ENCODE measurements at places on chromosomes 3 and 15.

- no peak for DNase-seq
- H3K27ac ChIP-seq = no peak overlapping the region
- no peaks in the 10 kb centered on the region for H3K4me1 ChIP-seq
- H3K27me3 ChIP-seq = no peaks in the 10 kb centered on the region
- no peaks in the 10 kb centered on the region for H3K36me3 ChIP-seq
- H3K4me3 ChIP-seq = no peak overlapping the region
These were observed 33.6 kb downstream of the CD200R1L start for GRCh38 chr3:112813016-112813415.

DNA sequence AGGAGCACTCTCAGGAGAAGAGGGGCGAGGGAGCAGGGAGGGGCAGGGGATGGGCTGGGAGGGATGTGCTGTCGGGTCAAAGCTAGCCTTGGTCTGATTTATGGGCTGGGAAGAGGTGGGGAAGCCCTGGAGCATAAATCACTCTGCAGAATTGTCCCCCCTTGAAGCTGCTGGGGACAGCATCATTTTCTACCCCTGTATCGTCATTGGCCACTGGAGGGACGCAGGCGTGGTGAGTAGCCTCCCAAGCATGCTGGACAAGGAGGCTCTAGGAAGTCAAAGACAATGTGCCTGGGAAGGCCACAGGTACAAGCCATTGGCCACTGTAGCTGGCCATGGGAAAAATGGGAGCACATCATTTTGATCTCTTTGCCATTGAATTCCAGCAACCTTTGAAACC is 175.5 kb upstream of the CTDSPL start:
- H3K27ac ChIP-seq = no peak overlapping the region
- no peaks in the 10 kb centered on the region for H3K4me1 ChIP-seq
- DNase-seq = no peak
- peaks cover 22% of the 10 kb centered on the region for H3K27me3 ChIP-seq
- no peak overlapping the region for H3K4me3 ChIP-seq
- H3K36me3 ChIP-seq = no peaks in the 10 kb centered on the region

- no peaks in the 10 kb centered on the region for H3K4me1 ChIP-seq
- no peak for DNase-seq
- H3K36me3 ChIP-seq = no peaks in the 10 kb centered on the region
These were observed 505.2 kb downstream of the SHQ1 start for GRCh38 chr3:72343078-72343477.

DNA sequence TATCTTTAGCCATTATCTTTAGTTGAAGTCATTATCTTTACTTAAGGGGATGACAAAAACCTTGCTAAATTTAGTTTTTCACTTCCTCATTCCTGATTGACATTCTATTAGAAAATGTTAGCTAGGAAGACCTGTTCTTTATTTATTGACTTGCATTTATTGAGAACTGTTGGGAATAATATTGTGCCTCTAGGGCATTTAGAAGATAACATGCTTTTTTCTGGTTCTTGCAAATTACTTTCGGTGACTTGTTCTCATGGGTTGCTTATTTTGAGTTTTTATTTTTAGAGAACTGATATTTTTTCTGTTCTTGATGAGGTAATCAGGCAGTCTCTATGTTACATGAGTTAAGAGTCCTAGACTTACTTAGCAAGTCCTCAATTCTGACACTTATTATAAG is 48.3 kb upstream of the CTDSPL start:
- H3K36me3 ChIP-seq = no peaks in the 10 kb centered on the region
- no peaks in the 10 kb centered on the region for H3K4me1 ChIP-seq
- no peak overlapping the region for H3K27ac ChIP-seq
- H3K4me3 ChIP-seq = no peak overlapping the region

DNA sequence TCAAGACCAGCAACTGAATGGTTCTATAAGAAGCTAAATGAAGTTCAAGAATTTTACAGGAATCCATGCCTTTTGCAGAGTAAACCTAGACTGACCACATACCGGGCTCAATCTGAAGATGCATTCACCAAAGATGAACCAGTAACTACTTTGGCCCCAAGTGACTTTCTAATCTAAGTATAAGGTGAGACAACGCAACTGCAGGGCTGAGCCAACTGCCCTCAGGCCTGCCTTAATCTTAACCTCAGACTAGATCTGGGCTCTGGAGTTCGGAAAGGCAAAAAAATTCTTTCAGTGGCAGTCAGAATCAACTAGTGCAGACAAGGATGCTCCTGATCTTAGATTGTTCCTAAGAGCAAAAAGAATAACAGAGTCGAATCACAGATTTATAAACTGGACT is 48.3 kb downstream of the EXD1 start:
- H3K36me3 ChIP-seq = no peaks in the 10 kb centered on the region
- H3K4me1 ChIP-seq = no peaks in the 10 kb centered on the region
- no peak overlapping the region for H3K27ac ChIP-seq
- DNase-seq = no peak

DNA sequence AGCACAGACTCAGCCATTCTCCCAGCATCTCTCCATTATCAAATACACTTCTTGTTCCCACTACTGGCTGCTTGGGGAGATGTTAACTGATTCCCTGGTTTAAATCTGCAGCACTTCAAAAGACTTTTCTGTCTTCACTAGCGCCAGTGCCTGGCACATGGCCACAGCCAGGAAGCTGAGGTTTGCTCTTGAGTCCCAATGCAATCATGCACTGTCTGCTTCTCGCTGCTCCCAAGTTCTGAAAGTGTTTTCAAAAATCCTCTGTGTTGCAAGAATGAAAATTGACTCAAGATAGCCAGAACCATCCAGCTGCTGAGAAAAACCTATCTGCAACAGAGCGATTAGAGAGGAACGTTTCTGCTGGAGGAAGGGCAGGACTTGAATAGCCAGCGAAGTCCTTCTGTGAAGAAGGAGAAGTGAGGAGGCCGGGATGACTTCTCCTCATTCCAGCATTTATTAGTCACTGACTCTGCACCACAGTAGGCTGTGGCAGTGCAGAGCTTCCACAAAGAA is 358.4 kb upstream of the NR2F2 start:
- peaks cover 20% of the 10 kb centered on the region for H3K4me1 ChIP-seq
- no peaks in the 10 kb centered on the region for H3K36me3 ChIP-seq
- H3K27ac ChIP-seq = 0 out of 2 replicates have a peak overlapping the region, but pooled peaks have one; percentile 16
- no peak overlapping the region for H3K4me3 ChIP-seq
- DNase-seq = peak; percentile 62

DNA sequence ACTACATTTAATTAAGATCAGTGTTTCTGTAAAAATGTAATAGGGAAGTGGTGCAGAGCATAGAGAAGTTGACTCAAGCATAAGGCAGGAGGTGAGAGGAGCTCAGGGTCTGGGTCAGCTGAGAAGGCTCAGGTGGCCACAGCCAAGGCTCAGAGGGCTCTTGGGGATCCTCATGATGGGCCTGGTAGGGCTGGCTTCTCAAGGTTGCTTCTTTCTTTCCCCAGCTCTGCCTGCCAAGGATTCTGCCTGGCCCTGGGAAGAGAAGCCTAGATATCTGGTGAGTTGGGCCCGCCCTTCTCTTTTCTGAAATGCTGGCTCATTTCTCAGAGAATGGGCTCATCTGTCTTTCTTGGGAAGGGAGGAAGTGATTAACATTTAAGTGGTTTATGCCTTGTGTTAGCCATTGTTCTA is 6.5 kb downstream of the ZNF589 start:
- peaks cover 15% of the 10 kb centered on the region for H3K4me1 ChIP-seq

GRCh38 chr3:193906849-193907410 is 229.0 kb upstream of the HES1 start:
- peaks cover 7% of the 10 kb centered on the region for H3K27me3 ChIP-seq
- DNase-seq = no peak
- no peak overlapping the region for H3K27ac ChIP-seq
- no peaks in the 10 kb centered on the region for H3K4me1 ChIP-seq
- H3K36me3 ChIP-seq = no peaks in the 10 kb centered on the region

DNA sequence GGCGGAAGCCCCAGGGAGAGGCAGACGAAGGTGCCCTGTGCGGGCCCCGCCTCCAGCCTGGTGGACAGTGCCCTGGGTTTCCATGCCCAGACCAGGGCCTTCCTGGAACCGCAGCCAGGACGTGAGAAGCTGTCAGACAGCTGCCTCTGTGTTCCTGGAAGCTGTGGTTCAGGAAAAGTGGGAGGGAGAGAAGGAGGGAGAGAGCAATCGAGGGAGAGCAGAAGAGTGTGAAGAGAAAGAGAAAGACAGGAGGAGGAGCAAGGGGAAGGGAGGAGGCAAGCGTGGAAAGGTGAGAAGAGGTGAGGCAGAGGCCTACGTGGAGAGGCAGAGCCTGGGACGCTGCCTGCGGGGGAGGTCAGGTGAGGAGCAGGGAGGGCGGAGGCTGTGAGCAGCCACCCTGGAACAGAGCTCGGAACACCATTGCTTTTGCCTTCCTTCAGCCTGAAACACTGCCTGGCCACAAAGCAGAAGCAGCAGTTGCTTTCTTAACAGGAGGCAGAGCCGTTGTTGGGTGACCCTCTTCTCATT is 18.6 kb downstream of the ZDHHC19 start:
- H3K27me3 ChIP-seq = no peaks in the 10 kb centered on the region
- H3K27ac ChIP-seq = peak overlapping the region; percentile 2
- H3K4me3 ChIP-seq = no peak overlapping the region
- no peak for DNase-seq

- H3K36me3 ChIP-seq = no peaks in the 10 kb centered on the region
- H3K27me3 ChIP-seq = no peaks in the 10 kb centered on the region
- no peak overlapping the region for H3K27ac ChIP-seq
- no peak overlapping the region for H3K4me3 ChIP-seq
- no peaks in the 10 kb centered on the region for H3K4me1 ChIP-seq
These were observed 104.7 kb downstream of the SEMA6D start for GRCh38 chr15:47822048-47822447.

GRCh38 chr3:5437783-5438323 is 250.3 kb downstream of the EDEM1 start:
- H3K27ac ChIP-seq = no peak overlapping the region
- no peak overlapping the region for H3K4me3 ChIP-seq
- no peaks in the 10 kb centered on the region for H3K4me1 ChIP-seq
- no peaks in the 10 kb centered on the region for H3K27me3 ChIP-seq
- no peaks in the 10 kb centered on the region for H3K36me3 ChIP-seq
- DNase-seq = no peak

DNA sequence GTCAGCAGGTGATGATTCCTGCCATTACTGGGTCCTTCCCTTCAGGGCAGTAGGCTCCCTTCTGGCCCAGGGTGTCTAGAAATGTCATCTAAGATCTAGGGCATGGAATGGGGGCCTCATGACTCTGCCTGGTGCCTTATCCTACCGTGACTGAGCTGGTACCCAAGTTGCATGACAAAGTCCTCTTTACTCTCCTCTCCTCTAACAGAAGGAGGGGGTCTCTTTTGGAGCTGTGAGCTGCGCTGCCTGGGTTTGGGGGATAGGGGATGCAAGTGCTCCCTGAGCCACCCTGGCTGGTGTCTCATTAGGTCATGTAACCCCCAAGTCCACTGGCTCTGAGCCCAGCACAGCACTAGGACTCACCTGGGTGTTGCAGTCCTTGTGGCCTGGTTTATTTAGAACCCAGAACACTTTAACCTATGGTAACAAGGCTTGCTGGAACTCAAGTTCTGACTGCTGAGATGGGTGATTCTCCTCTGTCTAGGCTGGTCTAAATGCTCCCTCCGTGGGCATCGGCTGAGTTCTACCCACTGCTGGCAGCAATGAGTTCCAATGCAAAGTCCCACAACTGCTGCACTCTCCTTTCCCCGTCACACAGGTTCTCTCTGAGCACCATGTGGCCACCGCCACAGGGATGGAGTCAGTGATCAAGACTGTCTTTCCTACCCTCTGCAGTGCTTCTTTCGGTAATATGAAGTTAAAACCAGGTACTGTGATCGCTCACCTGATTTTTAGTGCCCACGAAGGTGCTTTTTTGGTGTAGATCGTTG is 34.0 kb downstream of the XXYLT1 start:
- no peak for DNase-seq
- no peaks in the 10 kb centered on the region for H3K4me1 ChIP-seq
- no peaks in the 10 kb centered on the region for H3K27me3 ChIP-seq
- H3K27ac ChIP-seq = no peak overlapping the region

GRCh38 chr15:37764733-37765191 is 169.7 kb upstream of the TMCO5A start:
- H3K27ac ChIP-seq = no peak overlapping the region
- H3K4me1 ChIP-seq = peaks cover 4% of the 10 kb centered on the region
- DNase-seq = peak; percentile 23
- H3K36me3 ChIP-seq = no peaks in the 10 kb centered on the region
- no peaks in the 10 kb centered on the region for H3K27me3 ChIP-seq

DNA sequence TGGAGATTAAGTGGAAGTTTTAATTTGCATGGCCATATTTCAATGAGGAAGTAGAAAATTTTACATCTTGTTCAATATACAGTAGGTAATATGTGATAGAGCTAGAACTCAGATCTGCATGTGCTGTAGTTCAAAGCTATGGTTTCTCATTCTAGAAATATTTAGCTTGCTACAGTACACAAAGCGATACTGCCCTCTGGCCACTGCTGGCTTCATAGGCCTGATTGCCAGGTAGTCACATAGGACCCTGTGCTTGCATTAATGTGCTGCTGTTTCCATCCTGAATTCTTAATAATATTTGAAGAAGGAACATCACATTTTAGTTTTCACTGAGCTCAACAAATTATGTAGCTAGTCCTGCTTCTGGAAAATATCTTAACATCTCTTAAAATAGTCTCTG is 87.0 kb downstream of the PLSCR2 start:
- H3K27ac ChIP-seq = no peak overlapping the region
- H3K4me1 ChIP-seq = no peaks in the 10 kb centered on the region
- H3K27me3 ChIP-seq = no peaks in the 10 kb centered on the region

DNA sequence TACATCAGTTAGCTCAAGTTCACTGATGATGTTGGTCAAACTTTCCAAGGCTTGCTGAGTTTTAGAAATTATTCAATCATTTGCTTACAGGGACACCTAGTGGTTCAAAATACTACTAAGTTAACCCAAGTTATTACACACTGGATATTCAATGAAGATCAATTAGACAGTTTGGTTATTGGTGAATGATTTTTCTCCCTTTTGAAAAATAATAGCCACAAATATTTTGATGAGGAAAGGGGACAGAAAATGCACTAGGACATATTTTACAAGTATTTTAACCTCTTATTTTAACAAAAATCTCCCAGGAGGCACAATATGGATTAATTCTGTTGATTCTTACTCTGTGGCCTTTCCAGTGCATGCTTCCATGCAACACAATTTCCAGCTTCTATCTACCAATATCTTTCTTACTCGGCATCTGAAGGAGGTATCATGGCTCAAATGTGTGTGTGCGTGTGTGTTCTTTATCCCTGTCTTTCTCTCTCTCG is 20.1 kb upstream of the GOLGA6L2 start:
- H3K4me3 ChIP-seq = no peak overlapping the region
- no peak for DNase-seq
- H3K27ac ChIP-seq = no peak overlapping the region
- H3K4me1 ChIP-seq = no peaks in the 10 kb centered on the region
- no peaks in the 10 kb centered on the region for H3K36me3 ChIP-seq
- H3K27me3 ChIP-seq = no peaks in the 10 kb centered on the region

Data from DND-41 (cell line).